Epithelial cell of proximal tubule (primary cell): ENCODE measurements at places on chromosomes 4 and X.

GRCh38 chr4:6955261-6955911 lies 45.8 kb downstream of the TBC1D14 start:
- no peak for DNase-seq

- no peak for DNase-seq
Measured at GRCh38 chr4:99043346-99043745, 45.2 kb downstream of the ADH5 start.

DNA sequence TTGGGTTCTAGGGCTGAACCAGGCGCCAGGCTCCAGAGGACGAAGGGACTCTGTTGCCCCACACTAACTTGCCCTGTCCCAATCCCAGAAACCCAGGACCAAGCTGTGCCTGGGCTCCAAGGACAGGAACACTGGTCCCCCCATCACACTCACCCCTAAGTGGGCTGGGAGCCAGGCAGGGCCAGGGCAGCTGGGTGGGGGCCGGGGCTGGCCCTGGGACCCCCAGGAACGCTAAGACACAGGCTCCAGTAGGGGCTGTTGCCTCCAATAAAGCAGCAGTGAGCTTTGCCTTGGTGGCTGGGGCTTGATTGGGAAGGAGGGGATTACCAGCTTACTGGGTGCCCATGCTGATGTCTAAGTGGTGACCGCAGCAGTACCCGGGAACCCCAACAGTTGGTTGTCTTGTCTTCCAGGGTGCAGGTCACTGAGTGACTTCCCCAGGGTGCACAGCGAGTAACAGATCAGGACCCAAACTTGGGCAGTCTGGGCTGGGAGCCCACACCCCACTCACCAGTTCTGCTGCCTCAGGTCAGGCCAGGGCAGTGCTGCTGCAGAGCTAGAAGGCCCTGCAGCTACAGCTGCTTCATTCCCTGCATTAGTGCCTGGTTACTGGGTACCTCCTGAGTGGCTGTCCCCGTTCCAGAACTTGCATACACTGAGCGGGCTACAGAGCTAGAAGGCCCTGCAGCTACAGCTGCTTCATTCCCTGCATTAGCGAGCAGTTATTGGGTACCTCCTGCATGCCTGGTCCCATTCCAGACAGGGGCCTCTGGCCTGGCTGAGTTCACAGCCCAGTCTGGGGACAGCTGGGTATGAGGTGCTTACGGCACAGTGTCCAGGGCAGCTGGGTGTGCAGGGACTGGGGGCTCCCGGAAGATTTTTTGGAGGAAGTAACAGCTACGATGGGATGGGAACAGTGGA lies 9.4 kb upstream of the ADD1 start:
- no peak for DNase-seq

GRCh38 chr4:135032670-135033069 lies 831.1 kb upstream of the PABPC4L start:
- no peak for DNase-seq

- no peak for DNase-seq
Measured at GRCh38 chr4:173254646-173255045, 79.5 kb downstream of the HMGB2 start.

- DNase-seq, result no peak
Measured at GRCh38 chr4:172163215-172163614, 350.0 kb downstream of the GALNTL6 start.

- no peak for DNase-seq
Measured at GRCh38 chr4:78735697-78736096, 40.5 kb upstream of the BMP2K start.

GRCh38 chr4:96262057-96262456 lies 422.2 kb downstream of the PDHA2 start:
- no peak for DNase-seq

DNA sequence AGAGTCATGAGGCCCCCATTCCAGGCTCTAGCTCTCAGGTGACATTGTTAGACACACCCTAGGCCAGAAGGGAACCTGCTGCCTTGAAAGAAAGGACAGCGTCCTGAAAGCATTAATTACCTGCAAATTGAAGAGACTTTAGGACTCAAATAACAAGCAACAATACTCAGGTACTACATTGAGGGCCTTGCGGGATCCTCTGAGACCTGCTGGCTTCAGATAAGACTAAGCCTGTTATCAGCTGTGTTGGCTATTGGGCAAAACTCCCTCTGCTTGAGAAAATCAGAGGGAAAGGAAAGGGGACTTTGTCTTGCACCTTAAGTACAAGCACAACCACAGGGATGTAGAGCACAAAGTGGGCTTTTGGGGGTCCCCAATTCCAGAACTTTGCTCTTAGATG lies 45.9 kb upstream of the DACH2 start:
- no peak for DNase-seq

GRCh38 chrX:80747832-80748231 lies 61.8 kb downstream of the BRWD3 start:
- DNase-seq, result no peak

GRCh38 chrX:150268839-150269355 lies 94.2 kb upstream of the MAMLD1 start:
- no peak for DNase-seq

DNA sequence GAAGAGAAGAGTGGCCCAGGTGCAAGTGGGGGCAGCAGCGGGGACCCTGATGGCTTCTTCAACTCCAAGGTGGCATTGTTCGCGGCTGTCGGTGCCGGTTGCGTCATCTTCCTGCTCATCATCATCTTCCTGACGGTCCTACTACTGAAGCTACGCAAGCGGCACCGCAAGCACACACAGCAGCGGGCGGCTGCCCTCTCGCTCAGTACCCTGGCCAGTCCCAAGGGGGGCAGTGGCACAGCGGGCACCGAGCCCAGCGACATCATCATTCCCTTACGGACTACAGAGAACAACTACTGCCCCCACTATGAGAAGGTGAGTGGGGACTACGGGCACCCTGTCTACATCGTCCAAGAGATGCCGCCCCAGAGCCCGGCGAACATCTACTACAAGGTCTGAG lies 11.4 kb downstream of the EFNB1 start:
- DNase-seq, result no peak

DNA sequence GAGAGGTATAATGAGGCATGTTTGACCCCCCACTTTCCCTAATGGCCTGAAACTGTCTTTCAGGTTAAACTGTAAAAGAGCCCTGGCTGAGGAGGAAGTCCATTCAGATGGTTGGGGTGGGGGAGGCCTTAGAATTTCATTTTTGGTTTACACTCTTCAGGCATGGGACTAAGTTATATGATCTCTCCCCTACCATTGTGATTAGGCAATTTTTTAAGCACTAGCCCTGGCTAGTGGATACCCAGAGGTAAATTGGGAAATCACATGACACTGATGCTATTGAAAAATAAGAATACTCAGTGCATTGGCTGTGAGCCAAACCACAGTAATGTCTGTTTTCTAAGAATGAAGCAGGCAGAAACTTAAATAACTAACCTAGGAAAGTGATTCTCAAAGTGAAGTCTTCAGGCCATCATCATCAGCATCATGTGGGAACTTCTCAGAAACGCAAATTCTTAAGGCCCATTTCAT lies 149.7 kb downstream of the RRAGB start:
- DNase-seq, result peak; percentile 52

DNA sequence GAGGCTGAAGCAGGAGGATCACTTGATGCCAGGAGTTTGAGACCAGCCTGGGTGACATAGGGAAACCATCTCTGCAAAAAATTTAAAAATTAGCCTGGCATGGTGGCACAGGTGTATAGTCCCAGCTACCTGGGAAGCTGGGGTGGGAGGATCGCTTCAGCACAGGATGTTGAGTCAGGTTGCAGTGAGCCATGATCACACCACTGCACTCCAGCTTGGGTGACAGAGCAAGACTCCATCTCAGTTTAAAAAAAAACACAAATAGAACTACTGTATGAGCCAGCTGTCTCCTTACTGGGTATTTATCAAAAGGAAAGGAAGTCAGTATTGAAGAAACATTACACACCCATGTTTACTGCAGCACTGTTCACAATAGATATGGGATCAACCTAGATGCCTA lies 138.7 kb downstream of the RAP1GDS1 start:
- DNase-seq, result no peak

- no peak for DNase-seq
Measured at GRCh38 chr4:53854991-53855568, 209.3 kb downstream of the CHIC2 start.

GRCh38 chr4:14532436-14532835 lies 469.8 kb upstream of the CPEB2 start:
- no peak for DNase-seq

GRCh38 chr4:78720204-78720603 lies 55.9 kb upstream of the BMP2K start:
- no peak for DNase-seq

DNA sequence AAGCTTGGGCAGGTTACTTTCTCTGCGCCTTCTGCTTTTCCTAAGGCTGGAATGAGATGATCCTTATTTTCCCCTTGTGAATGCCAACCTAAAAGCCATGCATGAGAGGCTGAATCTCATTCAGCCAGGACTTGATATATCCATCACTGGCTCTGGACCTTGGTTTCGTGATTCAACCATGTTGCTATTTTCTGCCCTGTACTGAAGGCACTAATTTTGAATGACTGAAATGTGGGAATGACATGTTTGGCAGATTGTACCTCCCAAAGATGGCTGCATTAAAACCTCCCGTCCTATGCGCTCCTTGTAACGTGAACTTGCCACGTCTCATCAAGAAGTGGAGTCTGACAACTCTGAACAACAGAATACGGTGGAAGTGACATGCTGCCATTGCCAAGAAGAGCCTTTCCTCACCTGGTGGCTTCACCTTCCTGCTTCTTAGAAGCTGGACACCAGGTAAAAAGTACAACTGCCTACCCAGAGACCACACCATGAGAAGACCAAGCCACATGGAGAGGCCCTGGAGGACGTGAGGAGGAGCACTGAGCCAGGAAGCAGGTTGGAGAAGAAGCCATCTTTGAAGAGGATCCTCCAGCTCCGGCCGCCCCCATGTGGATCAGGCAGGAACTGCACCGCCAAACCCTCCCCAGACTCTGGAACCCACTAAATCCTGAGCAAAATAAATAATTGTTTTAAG lies 174.5 kb downstream of the NSUN7 start:
- DNase-seq, result no peak

DNA sequence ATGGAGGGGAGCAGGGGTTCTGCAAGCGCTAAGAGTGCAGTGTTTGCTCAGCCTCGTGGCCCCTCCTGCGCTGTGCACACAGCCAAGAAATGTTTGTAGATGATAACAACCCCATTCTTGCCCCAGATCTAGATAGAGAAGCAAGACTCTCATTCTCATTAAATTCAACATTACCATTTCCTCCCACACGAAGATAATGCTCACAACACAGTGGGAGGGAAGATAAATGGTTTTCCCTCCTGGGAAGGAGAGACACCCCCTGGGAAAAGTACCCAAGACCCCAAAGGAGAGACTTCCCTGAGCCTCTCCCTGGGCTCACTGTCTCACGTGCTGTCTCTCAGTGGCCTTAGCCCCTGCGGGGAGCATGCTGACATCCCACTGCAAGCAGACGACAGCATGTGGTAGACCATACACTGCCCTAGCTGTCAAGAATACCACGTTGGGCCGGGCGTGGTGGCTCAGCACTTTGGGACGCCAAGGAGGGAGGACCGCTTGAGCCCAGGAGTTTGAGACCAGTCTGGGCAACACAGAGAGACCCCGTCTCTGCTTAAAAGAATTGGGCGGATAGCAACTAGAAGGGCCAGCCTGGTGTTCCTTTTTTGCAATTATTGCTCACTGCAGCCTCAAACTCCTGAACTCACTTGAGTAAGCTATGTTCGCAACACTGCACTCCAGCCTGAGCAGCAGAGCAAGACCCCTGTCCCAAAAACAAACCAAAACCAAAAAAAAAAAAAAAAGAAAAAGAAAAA lies 34.9 kb upstream of the IQSEC2 start:
- DNase-seq, result no peak

DNA sequence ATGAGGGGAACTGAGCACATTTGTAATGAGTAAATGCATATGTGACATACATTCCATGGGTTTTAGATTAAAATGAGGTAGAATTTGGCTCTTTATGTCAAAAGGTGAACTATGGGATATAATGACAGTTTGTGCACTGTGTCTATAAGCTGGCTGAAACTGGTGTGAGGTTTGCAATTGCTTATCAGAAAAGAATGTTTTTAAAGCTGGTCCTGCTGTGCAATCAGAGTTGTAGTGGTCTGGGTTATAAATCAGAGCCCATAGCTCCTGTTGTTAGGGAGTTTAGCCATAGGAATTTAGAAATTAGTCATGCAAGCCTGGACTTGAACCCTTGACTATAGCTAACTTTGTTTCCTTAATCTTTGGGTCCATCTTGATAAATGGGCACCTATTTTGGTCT lies 23.1 kb upstream of the GATB start:
- DNase-seq, result no peak

DNA sequence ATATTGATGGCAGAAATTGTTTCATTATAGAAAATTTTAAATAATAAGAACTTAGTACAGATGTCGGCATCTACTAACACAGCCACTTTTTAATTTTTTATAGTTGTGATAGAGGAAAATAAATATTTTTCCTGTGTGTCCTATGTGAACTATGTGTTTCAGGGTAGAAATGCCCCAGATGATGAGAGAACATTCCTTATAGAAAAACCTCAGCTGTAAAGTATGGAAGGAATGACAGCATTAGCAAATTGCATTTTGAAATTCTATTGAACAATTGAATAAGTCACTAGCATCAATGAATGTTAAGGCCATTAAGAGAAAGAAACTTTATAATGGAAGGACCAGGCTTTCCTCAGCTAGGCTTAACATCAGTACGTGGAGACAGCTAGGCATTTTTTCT lies 149.2 kb downstream of the CFAP299 start:
- DNase-seq, result no peak

DNA sequence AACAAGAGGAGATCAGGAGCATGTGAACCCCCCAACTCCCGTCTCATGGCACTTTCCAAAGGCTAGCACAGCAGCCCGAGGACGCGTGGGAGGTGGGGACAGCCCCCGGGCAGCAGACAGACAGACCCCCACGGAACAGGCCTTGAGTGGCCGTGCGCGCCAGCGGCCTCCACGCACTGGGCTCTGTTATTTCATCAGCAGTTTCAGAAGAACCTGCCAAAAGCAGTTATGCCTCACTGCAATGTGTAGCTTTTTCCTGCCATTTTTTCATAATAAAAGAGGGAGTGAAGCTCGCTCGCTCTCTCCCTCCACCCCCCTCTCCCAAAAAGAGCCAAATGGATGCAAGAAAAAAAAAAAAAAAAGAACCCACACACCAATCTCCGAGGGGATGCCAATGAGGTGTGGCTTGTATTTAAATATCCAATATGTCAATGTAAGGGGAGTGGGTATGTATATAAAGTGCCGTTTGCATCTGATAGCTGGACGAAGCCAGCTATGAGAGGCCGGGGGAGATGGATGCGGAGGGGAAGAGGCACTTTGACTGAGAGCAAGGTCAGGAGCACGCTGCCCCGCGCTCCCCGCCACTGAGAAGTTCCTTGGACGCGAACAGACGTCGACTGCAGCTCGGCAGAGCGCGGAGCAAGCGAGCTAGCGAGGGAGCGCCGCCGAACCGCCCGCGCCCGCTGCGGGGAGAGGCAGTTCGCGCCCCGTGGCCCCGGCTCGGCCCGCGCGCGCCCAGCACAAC lies at the start of gene FGF16:
Gene FGF16 (plus strand): TSS at position 482 of the 745 bp plus-strand sequence. CDS start 286 bp downstream, outside the sequence.
- DNase-seq, result no peak
